ENCODE measurements at places on chromosomes 3 and 15. TPM values are rescaled to one million over a fixed set of nuclear protein-coding genes. Genes with fewer than 3 reads are reported as not detected.
A peak's percentile ranks its signal among the peaks of the same experiment; 100 is the strongest.

The FAM162A gene
- total RNA-seq, result 48.1 TPM

The RFC4 gene
- total RNA-seq, result 7.1 TPM

The CIDEC gene
- total RNA-seq, result 5.5 TPM

- peak overlapping the region; percentile 95 for H3K27ac ChIP-seq
- no peaks in the 10 kb centered on the region for H3K27me3 ChIP-seq
- peak; percentile 58 for DNase-seq
- peak overlapping the region; percentile 81 for H3K4me3 ChIP-seq
- H3K36me3 ChIP-seq, result no peaks in the 10 kb centered on the region
These were observed 1.8 kb downstream of the ANP32A start for GRCh38 chr15:68818769-68819494.

DNA sequence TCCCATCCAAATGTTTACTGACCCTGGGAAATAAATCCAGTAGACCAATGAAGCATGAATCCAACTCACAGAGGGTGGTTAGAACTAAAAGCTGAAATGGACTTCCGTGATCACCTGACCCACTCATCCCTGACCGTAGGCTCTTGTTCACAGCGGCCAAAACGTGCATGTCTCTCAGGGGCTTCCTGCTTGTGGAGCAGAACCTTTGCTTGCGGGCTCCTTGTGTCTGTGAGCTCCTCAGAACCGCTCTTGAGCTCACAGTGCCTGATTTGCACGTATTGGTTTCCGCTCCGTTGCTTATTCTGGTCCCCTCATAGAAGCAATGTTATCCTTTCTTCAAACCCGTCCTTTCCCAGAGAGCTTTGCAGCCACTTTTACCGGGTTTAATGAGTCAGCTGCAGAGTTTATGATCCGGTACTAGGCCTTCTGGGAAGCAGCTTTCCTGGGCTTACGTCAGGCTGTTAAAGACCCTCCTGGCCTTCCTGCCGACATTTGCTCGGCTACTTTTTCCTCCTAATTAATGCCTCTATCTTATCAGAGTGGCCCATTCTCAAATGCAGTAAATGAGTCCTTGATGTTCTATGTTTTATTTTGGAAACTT is 35.4 kb downstream of the LIPC start:
- DNase-seq, result no peak
- H3K27ac ChIP-seq, result no peak overlapping the region
- no peaks in the 10 kb centered on the region for H3K36me3 ChIP-seq

- H3K4me3 ChIP-seq, result no peak overlapping the region
- no peaks in the 10 kb centered on the region for H3K36me3 ChIP-seq
- no peaks in the 10 kb centered on the region for H3K4me1 ChIP-seq
- no peaks in the 10 kb centered on the region for H3K27me3 ChIP-seq
- DNase-seq, result no peak
These were observed 1070.5 kb downstream of the SI start for GRCh38 chr3:164007765-164008164.

DNA sequence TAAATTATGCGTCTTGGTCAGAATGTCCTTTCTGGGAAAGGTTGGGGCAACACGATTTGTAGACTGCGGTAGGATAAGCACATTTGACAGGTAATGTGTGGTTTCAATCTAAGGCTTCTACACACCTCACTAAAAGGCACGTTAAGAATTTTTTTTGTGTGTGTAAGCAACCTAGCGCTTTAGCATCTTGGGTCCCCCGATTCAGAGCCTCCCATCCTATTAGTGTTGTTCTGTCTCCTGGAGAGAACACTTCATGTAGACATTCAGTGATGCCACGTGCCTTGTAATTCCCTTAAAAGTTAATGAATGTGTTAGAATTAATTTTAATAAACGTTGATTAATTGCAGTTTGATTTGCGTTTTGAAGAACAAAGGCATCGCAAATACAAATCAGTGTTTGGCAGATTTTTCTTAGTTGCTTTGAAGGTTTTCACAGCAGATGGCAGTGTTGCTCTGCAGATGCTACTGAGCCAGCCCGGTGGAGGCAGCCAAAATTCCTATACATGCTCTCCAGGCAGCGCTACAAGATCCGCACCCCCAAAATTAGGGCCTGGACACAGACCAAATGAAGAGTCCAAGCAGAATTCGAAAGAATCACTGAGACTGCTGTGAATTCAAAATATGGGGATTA is 63.5 kb downstream of the OTOL1 start:
- no peaks in the 10 kb centered on the region for H3K36me3 ChIP-seq
- no peaks in the 10 kb centered on the region for H3K27me3 ChIP-seq
- peak; percentile 28 for DNase-seq
- no peaks in the 10 kb centered on the region for H3K4me1 ChIP-seq

All from adrenal gland (tissue), 19 donors.